ENCODE measurements at places on chromosomes 12 and 14.

DNA sequence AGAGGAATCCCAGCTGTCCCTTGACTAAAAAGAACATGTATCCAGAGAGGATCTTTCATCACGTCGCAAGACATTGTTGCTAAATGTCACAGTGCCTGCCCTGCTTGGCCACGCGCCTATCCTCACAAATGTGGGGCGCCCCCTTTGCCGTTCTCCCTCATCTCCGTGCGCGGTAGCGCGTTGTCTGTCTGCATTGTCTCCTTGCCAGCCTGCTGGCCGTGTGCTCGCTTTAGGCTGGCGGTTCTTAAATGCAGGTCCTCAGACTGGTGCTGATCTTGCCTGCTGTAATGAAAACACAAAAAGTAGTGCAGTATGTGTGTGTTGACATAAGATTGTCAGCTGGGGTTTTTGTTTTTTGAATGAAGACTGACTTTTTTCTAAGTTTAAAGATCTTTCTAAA lies 198.2 kb upstream of the RGS6 start:
- no peak for DNase-seq

DNA sequence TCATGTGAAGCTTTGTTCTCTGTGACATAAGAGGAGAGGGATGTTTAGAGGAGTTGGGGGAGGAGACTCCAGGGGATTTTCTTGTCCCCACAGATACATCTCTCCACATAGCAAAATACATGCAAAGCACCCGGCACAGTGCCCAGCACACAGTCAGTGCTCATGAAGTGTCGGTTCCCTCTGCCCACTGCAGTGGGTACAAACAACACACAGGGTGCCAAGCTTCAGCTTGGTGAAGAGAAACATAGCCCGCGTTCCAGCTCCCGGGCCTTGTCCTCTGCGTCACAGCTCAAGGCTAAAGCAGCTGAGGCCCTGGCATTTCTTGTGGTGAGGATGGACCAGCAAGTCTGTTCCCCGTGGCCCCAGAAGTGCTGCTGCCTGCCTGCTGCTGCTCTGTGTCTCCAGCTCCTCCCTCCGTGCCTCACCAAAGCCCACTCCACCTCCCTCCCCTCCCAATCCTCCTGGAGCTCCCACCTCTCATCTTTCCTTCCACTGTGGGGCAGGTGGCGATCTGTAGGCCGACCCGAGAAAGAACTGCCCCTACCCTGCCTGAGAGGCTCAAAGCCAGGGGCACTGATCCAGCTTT lies 57.0 kb upstream of the FKBP4 start:
- no peak for DNase-seq

GRCh38 chr12:47362126-47362705 lies 282.5 kb upstream of the AMIGO2 start:
- DNase-seq = no peak

- DNase-seq = no peak
Observed at GRCh38 chr14:77208291-77208978, 26.8 kb downstream of the TMEM63C start.

DNA sequence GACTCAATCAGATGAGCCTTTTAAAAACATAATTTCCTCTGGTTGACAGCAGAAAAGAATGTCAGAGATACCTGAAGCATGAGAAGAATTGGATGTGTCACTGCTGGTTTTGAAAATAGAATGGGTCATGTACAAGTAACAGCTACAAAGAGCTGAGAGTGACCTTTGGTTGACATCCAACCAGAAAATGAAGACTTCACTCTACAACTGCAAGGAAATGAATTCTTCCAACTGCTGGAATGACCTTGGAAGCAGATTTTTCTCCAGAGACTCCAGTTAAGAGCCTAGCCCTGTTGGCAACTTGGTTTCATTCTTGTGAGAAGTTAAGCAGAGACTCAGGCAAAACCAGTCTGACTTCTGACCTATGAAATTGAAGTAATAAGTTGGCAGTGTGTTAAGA lies 505.9 kb downstream of the SLC16A7 start:
- DNase-seq = no peak
